Activated CD8-positive, alpha-beta T cell treated with anti-CD3 and anti-CD28 coated beads for 36 hours (primary cell): ENCODE measurements at places on chromosomes 2 and 18. TPM values are rescaled to one million over a fixed set of nuclear protein-coding genes. Genes with fewer than 3 reads are reported as not detected.

REEP1 gene
- 0.23 TPM for total RNA-seq

GALNT5 gene
- not detected for total RNA-seq

SCG2 gene
- total RNA-seq = not detected

HRH4 gene
- not detected for total RNA-seq

SLC38A11 gene
- not detected for total RNA-seq

CCDC93 gene
- total RNA-seq = 25.4 TPM

UPP2 gene
- not detected for total RNA-seq

CCDC85A gene
- not detected for total RNA-seq

PROKR1 gene
- not detected for total RNA-seq

FIGN gene
- total RNA-seq = not detected

PARD6G gene
- 0.16 TPM for total RNA-seq
